Liver (tissue), 10 donors: ENCODE measurements at places on chromosomes 1 and 21. TPM values are rescaled to one million over a fixed set of nuclear protein-coding genes. Genes with fewer than 3 reads are reported as not detected.

DNA sequence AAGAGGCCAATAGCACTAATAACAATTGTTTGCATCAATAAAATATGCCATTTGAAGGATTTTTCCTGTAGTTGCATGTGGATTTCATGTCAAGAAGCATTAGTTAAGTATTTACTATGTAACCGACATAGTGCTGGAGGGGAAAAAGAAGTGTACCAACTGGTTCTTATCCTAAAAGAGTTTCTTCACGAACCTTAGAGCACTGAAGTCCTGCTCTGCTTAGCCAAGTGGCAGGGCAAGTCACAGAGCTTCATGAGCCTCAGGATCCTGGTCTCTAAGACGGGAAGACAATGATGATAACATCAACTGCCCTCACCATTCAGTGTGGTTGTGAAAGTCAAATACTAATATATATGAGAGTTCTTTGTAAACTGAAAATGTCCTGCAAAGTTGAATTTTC lies 14.1 kb downstream of the KIAA0040 start:
- no peak for DNase-seq

GRCh38 chr1:115107516-115108260 lies 18.4 kb upstream of the TSPAN2 start:
- DNase-seq = no peak

DNA sequence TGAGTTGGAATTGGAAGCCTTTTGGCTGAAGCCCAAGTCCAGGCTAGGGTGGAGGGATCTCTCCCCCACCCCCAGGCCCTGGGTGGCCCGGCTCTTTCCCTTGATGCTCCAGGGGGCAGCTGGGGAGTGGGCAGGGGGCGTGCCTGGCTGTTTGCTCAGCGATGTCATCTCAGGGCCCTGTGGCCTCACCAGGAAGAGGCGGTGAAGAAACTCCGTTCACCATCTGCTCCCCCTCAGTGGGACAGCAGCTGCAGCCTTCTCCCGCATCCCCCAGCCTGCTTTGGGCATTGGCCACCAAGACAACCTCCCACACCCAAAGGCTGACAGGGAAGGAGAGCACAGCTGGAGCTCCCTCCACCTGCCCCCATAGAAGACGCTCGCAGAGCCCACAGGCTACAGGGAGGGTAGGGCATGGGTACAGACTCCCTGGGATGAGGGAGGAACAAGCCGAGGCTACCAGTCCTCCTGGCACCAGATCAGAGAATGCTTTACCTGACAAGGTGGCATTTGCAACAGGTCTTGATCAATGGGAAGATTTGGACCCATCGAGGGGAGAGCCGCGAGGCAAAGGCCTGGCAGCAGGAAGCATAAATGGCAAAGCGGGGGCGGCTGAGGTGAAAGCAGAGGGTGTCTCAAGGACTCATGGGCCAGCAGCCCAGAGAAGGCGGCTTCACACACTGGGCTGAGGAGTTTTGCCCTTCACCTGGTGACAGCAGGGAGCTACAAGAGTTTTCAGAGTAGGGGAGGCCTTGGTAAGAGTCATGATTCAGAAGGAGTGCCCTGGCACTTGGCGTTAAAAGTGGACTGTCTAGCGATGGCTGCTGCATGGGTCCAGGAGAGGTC lies 6.5 kb upstream of the GUCA2A start:
- DNase-seq = no peak

The KCNE2 gene
- not detected for total RNA-seq

The TRIM46 gene
- total RNA-seq = 0.17 TPM

The GUCA2B gene
- total RNA-seq = not detected

DNA sequence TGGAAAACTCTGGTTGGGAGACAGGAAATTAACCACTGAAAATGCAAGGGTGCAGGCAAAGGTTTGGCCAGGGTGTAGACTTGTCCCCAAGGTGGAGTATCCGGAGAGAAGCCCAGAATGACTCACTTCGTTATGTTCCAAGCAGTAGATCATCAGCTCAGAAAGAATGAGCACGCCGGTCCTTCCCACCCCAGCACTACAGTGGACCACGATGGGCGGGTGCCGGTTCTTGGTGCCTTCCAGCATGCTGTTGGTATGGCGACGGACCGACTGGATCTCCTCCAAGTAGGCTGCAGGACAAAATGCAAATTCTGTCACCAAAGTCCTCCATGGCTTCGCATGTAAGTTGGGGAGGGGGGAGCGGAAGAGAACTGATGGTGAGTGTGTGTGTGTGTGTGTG lies 83.4 kb downstream of the SMYD2 start:
- no peak for DNase-seq
